Stimulated activated CD4-positive, alpha-beta T cell treated with anti-CD3 and anti-CD28 coated beads, Interleukin-15, amount 100 ng/mL, for 48 hours (primary cell): ENCODE measurements at places on chromosomes 4 and X.
A peak's percentile ranks its signal among the peaks of the same experiment; 100 is the strongest.

- no peak for DNase-seq
These were observed 1421.9 kb downstream of the PCDH7 start for GRCh38 chr4:32142075-32142474.

DNA sequence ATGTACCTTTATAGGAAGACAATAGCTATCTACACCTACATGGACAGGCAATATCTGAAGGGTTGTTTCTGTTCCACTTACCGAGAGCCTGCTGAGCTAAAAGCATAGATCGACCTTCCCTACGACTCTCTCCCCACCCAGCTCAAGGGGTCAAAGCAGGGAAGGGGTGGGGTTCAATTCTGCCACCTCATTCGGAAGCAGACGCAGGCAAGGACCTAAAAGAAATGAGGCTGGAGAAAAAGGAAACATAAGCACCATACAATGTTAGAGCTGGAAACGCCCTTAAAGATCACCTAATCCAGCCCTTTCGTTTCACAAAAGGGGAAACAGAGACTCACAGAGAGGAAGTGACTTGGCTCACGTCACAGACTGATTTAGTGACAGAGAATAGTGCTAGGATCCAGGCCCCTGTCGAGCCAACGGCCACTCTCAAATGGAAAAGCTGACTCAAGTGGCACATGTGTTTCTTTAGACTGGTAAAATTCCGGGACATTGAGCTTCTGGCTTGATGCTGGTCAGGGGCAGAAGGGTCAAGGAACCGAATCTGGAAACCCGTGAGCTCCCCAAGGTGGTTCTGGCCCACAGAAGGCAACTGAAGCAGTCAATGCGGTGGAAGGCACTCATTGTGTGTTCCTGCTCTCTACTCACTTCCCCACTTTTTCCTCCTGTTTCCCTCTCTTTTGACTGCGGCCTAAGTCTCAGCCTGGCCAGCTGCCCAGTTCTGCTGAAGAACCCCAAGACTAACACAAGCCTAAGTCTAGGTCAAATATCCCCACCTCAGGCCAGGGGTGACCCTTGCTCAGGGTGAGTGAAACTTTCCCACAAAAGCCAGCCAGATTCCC lies 7.5 kb downstream of the SEPTIN6 start:
- DNase-seq = no peak

- DNase-seq = no peak
These were observed 2.1 kb upstream of the DHRSX start for GRCh38 chrX:2502668-2503519.

- no peak for DNase-seq
These were observed 8.3 kb upstream of the NAP1L5 start for GRCh38 chr4:88705805-88706492.

GRCh38 chr4:76457885-76458284 lies 22.9 kb downstream of the SHROOM3 start:
- DNase-seq = no peak

DNA sequence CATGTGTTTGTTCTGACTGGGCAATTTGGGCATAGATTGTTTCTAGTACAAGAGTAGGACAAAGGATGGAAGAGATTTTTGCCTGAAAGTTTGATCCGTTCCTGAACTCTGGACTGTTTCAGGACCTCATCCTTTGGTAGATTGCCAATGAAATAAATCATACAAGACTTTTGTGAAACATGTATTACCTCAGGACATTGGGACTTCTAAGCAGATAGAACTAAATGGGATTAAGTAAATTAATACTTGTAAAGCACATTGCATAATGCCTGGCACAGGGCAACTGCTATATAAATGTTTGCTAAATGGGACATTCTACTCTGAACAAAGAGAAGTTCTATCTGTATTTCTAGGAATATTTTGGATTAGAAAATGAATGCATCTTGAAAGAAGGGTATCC lies 164.8 kb upstream of the RPS6KA3 start:
- DNase-seq = no peak

- no peak for DNase-seq
These were observed 204.9 kb upstream of the MAGEB2 start for GRCh38 chrX:30010471-30010870.

- no peak for DNase-seq
These were observed 2.4 kb upstream of the PRICKLE3 start for GRCh38 chrX:49188468-49189076.

DNA sequence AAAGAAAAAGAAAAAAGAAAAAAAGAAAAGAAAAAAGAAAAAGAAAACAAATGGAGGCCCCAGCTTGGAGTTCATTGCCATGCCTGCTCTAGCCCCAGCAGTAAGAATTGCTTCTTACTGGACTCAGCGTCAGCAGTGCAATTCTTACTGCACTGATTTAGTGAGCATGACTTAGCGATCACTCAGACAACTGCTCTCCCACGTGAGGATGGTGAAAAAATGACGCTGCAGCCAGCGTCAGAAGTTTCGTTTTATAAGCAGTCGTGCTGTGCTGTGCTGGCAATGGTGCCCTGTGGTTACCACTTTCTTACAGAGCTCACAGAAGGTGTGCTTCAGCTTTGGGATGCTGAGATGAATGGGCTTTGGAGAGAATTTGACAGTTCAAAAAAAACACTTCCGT lies 68.3 kb upstream of the DDX3X start:
- DNase-seq = peak; percentile 48

- no peak for DNase-seq
These were observed 19.5 kb upstream of the TMPRSS11B start for GRCh38 chr4:68264875-68265565.

DNA sequence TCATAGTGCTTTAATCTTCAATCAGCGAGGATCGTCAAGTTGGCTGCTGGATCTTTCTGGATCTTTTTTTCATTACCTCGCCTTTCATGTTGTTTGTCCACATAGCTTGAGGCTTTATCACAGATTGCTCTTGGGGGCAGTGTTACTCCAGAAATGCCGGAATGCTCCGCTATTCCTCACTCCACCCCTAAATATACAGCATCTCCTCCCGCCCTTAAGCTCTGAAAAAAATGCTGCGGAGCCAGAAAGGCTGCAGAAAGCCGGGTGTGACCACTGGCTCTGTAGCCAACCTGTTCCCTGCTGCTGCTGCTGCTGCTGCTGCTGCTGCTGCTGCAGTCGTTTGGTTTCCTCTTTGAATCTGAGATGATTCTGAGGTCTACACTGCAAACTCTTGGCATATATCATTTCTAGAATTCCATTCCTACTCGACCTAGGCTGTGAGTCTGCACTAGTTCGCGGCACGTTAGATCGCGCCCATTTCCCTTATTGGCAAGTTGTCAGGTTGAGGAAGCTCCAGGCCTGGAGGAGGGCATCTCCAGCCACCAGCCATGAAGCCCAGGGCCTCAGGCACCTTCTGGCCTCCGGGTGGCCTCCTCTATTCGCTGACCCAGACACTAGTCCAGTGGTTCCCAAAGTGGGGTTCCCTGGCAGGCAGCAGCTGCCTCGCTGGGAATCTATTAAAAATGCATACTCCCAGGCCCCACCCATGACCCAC lies 34.2 kb downstream of the WDR13 start:
- peak; percentile 53 for DNase-seq

DNA sequence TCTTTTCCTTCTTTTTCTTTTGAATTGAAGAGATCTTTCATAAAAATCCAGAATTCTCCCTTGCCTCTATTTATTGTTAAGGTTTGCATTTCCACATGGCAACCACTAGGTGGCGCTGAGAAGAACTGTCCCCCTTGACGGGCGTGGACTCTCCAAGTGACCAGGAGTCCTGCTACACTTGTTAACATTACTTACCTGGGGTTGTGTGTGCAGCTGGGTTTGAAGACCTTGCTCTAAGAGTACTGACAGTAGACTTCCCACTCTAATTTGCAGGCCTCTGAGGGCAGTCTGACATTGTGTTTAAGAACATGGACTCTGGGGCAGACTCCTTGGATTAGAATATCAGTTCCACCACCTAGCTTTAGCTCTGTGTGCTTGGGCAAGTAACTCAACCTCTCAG lies 52.8 kb downstream of the GPRIN3 start:
- DNase-seq = peak; percentile 18

- no peak for DNase-seq
These were observed 20.7 kb upstream of the ZNF185 start for GRCh38 chrX:152876931-152877840.

- no peak for DNase-seq
These were observed 63.7 kb downstream of the ADAMTS3 start for GRCh38 chr4:72505314-72505744.

DNA sequence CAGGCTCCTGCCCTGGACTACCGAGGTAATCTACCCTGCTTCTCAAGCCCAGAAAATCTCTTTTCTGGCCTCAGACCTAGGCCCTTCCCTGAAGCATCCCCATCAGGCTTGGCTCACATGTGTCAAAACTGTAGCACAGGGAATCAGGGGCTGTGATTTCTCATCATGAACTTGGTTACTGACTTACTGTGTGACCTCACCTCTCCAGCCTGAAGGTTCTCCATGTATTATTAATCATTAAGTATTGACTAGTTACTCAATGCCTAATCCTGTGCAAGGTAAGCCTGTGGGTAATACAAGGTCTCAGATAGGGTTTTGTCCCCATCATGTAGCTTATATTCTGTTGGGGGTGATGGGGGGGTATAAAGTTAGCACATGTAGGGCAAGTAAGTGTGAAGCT lies 6.8 kb downstream of the SRPX2 start:
- DNase-seq = no peak

DNA sequence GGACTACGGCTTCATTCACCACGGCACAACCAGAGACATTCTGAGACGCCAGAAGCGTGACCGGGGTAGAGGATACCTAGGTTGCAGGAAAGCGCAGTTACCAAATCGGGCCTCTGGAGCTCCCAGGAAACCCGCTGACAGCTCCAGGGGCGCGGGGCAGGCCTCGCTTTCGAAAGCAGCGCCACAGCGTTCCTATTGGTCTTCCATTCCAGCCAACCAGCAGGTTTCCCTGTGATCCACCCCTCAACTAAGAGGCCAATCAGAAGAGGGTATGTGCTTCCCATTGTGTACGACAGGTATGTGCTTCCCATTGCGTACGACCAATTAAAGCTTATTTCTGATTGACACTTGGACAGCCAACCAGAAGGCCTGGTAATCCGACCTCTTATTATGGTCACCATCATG lies 14.9 kb downstream of the SNX12 start:
- DNase-seq = no peak

- no peak for DNase-seq
These were observed 179.6 kb downstream of the KDR start for GRCh38 chr4:54945838-54946237.

DNA sequence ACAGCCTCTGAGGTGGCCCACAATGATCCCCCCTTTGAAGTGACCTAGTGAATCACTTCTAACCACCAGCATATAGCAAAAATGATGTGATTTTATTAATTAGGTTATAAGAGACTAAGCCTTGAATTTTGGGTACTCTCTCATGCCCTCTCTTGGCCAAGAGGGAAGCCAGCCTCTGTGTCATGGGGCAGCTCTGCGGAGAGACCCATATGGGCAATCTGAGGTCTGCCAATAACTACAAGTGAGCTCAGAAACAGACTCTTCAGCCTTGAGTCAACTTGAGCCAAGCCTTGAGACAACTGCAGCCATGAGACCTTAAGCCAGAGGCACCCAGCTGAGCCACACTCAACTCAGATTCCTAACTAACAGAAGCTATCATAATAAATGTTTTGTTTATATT lies 45.7 kb downstream of the MANBA start:
- DNase-seq = no peak

- DNase-seq = no peak
These were observed 586.6 kb downstream of the TLL1 start for GRCh38 chr4:166459621-166460020.

DNA sequence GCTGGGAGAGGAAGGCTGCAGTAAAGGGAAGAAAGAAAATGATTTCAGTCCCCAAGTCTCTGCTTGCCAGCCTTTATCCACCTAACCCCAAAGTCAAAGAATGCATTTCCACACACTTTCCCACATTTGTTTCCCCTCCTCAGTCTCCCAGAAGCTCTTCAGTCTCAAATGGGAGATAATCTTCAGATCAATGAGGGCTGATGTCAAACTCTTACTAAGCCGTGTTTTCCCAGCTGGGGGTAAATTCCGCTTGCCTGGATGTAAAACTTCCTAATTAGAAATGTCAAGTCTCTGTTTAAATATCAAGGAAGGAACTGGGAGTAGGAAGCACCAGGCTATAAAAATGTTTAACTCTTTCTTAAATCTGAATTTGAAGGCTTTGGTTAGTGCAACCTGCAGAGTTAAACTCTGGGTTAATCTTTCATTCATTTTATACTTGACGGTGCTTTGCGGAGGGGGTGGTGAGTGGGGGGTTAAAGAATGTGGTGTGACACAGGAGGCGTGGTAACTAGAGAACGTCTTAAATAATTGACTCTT lies 601.4 kb upstream of the ACTRT1 start:
- no peak for DNase-seq

GRCh38 chr4:62222121-62222520 lies 1022.0 kb downstream of the ADGRL3 start:
- no peak for DNase-seq

GRCh38 chr4:37999000-37999716 lies 39.0 kb downstream of the PTTG2 start:
- DNase-seq = no peak

- DNase-seq = no peak
These were observed 184.3 kb downstream of the QDPR start for GRCh38 chr4:17327591-17327990.

DNA sequence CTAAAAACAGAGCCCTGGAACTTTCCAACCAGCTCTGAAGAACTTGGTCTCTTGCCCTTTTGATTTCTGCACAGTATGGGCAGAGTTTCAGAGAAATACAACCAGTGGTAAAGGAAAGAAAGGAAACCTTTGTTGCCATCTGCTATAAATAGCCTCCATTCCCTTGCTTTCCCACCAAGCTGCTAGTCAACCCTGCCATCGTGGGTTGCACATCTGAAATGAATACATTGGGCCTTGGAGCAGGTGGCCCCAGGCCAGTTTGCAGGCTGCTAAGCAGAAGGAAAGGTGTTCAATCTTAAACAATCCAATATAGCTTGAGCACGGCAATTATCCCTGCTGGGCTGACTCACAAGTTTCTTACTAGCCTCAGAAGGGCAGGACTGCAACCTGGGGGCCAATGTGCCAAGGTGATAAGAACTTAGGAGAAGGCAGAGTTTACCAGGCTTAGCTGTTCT lies 142.5 kb downstream of the PPARGC1A start:
- DNase-seq = no peak

DNA sequence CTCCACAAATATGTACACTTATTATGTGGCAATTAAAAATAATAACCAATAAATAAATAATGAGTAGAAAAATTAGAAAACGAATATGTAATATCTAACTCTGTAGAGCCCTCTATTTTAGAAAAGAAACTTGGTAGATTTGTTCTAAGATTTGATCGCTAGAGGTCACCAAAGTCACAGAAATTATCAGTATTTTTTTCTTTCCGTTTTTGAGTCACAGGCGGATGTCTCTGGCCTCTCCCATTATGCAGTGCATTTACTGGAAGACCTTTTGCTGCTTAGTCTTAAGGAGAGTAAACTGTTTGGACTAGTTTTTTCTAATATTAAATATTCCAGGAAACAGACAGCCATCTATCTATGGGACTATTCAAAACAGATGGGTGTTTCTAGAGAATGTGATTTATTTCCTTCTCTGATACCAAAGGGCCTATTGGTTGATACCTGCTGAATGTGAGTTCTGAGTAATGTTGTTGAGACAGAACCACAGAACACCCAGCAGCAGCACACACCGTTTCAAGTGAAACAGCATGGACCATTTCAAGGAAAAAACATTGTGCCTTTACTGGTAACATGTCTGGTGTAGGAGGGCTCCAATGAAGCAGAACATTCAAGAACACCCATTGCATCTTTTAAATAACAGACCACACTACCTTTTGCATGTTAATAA lies 34.0 kb upstream of the GYPA start:
- DNase-seq = no peak

GRCh38 chr4:140308366-140309123 lies 64.9 kb upstream of the SCOC start:
- no peak for DNase-seq

- no peak for DNase-seq
These were observed 131.2 kb downstream of the MAGEB5 start for GRCh38 chrX:26347171-26347570.
